ENCODE measurements at places on chromosomes 12 and 14.

DNA sequence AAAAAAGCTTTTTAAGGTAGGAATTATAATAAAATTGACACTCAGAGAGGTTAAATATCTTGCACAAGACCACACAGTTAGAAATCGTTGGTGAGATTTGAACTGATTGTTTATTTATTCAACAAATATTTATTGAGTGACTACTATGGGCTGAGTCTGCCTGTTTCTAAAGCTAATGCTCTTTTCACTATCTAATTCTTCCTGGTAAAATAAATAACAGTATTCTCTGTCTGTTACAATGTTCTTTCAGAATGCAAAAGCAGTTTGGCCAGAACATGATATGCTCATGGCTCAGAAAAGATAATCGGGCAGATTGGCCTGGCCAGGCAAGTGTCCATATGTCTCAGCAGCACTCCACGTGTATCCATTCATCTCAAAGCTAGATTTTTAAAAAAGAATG lies 82.0 kb downstream of the BTG1 start:
- no peak for DNase-seq

GRCh38 chr12:124898923-124899294 lies 15.5 kb downstream of the UBC start:
- DNase-seq: no peak

GRCh38 chr14:27587103-27587502 lies 989.3 kb upstream of the NOVA1 start:
- no peak for DNase-seq

- no peak for DNase-seq
These were observed 60.8 kb downstream of the SAMD4A start for GRCh38 chr14:54627540-54628363.

GRCh38 chr14:65774041-65774440 lies 361.5 kb downstream of the FUT8 start:
- no peak for DNase-seq

GRCh38 chr14:74647061-74647677 lies 35.1 kb upstream of the LTBP2 start:
- no peak for DNase-seq

DNA sequence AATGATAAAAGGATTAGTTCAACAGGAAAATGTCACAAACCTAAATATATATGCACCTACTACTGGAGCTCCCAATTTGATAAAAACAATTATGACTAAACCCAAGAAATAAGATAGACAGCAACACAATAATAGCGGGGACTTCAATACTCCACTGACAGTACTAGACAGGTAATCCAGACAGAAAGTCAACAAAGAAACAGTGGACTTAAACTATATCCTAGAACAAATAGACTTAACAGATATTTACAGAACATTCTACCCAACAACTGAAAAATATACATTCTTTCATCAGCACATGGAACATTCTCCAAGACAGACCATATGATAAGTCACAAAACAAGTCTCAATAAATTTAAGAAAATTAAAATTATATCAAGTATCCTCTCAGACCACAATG lies 28.0 kb upstream of the LGR5 start:
- no peak for DNase-seq

DNA sequence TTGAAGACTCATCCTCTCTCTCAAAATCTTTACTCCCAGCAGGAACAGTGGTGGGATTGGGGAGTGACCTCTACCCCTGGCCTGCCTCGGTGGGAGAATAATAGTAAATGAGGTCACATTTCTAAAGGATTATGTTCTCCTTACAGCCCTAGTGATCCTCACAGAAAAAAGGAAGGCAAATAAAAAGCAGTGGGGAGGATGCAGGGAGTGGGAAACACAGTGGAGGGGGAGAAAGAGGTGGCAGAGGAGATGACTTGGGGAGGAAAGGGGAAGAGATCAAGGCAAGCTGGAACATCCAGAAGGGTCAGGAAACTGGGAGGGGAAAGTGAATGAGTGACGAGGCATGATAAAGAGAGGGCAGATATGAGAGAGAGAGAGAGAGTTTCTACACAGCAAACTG lies 8.3 kb upstream of the SYNDIG1L start:
- no peak for DNase-seq

- DNase-seq: no peak
These were observed 115.5 kb downstream of the SLC2A13 start for GRCh38 chr12:39990122-39991101.

DNA sequence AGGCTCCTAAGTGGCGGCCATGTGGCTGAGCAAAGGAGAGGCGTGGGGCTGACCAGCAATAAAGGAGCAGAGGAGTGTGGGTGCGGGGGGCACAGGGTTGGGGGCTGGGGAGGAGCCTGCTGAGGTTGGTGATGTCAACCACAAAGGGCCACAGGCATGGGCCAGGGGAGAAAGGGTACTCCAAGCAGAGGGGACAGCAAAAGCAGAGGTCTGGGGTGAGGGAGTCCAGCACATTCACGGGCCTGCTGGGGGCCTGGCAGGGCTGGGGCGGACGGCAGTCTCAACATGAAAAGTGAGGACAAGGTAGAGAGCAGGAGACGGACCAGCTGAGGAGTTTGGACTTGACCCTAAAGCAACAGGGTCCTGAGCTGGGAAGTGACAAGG lies 81.7 kb downstream of the CHGA start:
- DNase-seq: no peak

DNA sequence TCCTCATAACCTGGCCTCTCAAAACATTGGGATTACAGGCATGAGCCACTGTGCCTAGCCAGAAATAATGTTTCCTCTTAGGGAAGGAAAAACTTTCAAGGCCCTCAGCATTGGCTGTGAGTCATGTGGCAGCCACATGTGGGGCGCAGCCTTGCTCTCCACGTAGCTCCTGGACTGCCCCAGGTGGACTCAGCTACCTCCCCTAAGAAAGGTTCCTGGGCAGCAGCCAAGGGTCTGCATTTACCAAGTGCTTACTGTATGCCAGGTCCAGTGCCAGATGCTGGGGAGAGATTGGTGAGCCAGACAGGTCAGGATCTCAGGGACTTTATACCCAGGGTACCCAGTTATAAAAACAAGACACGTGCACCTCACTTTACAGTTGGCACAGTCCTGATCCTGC lies 3.7 kb upstream of the TRPV4 start:
- no peak for DNase-seq

- no peak for DNase-seq
These were observed 41.2 kb downstream of the SLC25A21 start for GRCh38 chr14:37131205-37131604.

DNA sequence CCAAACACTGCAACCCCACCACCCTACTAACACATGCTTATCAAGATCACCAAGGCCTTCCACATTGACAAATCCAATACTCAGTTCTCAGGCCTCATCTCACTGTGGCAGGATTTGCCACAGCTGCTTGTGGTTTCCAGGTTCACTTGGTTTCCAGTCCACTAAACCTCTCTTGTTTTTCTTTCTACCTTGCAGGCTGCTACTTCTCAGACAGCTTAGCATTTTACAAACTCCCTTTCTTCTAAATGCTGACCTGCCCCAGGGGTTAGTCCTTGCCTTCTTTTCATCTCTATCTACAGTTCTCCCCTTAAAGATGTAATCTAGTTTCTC lies 84.1 kb downstream of the BCAT1 start:
- DNase-seq: no peak

DNA sequence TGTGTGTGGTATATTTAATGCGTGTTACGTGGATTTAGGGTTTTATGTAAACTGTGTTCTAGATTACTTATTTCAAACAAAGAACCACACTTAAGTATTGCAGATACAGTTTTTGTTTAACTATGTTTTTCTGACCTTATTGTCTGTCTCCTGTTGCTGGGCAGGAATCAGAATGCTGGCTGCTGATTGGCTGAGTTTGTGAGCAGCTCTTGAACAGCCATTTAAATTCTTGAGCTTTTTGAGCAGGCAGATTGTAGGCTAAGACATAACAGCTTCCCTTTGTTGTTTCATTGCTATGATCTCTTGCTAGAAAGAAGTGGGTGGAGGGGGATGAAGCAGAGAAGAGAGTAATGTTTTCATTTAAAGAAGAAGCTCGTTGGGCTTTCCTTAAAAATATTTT lies 52.2 kb downstream of the ATF7IP start:
- DNase-seq: peak; percentile 43

DNA sequence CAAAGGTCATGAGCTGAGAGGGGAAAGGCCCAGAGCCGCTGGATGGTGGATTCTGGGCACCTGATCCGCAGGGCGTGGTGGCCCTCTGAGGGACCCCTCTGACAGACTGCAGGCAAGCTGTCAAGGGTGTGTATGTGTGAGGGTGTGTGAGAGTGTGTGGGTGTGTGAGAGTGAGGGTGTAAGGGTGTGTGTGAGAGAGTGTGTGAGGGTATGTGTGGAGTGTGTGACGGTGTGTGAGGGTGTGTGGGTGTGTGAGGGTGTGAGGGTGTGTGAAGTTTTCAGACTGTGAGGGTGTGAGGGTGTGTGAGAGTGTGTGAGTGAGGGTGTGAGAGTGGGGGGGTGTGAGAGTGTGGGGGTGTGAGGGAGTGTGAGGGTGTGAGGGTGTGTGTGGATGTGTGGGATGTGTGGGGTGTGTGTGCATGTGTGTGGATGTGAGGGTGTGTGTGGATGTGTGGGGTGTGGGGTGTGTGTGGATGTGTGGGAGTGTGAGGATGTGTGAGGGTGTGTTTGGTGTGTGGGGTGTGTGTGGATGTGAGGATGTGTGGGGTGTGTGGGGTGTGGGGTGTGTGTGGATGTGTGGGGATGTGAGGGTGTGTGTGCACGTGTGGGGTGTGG lies 156.7 kb downstream of the TMEM121 start:
- DNase-seq: no peak

- DNase-seq: no peak
These were observed 2.8 kb upstream of the PIWIL1 start for GRCh38 chr12:130334937-130335336.

- no peak for DNase-seq
These were observed 133.8 kb downstream of the BCAT1 start for GRCh38 chr12:24815114-24815423.

DNA sequence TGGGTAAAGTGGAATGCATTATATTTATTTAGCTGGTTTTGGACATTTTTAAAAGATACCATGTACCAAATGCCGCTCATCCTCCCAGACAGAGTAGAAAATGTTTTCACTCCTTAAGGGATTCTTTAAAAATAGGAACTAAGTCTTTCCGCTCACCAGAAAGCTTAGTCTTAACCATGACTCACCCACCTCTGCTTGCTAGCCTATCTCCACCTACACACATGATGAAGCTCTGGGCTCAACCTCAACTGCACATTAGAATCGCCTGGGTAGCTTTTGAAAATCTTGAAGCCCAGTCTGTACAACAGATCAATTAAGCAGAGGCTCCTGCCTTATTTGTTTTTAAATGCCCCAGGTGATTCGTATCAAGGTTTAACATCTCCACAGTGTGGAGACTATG lies 260.5 kb downstream of the NEDD1 start:
- DNase-seq: no peak

DNA sequence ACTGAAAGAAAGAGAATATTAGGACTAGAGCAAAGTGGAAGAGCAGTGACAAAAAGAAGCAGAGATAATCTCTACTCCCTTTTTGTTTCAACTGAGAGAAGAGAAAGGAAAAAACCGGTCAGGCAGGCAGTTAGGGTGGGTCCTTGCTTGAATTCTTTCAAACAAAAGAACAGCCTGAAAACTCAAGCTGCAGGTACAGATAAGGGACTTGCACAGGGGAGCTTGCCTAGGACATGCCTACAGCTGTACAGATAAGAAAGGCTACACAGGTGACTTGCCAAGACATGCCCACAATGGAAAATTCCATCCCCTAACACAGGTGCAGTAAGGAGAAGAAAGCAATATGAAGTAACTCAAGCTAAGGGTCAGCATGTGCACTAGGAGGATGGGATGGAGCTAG lies 532.2 kb upstream of the MIS18BP1 start:
- DNase-seq: no peak

DNA sequence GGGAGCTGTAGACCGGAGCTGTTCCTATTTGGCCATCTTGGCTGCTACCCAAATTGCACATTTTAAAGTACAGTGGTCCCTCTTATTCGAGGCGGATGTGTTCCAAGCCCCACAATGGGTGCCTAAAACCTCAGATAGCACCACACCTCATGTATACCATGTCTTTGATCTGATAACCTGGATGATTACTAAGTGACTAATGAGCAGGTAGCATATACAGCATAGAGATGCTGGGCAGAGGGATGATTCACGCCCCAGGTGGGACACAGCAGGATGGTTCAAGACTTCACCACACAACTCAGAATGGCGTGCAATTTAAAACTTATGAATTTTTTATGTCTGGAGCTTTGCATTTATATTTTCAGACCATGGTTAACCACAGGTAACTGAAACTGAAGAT lies 255.0 kb downstream of the AKAP6 start:
- DNase-seq: no peak

DNA sequence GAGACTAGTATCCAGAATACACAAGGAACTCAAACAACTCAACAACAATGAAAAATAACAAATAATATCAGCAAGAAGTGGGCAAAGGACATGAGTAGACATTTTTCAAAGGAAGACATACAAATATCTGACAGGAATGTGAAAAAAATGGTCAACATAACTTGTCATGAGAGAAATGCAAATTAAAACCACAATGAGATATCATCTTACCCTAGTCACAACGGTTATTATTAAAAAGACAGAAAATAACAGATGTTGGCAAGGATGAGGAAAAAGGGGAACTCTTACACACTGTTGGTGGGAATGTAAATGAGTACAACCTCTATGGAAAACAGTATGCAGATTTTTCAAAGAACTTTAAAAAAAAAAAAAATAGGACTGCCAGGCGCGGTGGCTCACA lies 20.4 kb downstream of the VWF start:
- DNase-seq: no peak

DNA sequence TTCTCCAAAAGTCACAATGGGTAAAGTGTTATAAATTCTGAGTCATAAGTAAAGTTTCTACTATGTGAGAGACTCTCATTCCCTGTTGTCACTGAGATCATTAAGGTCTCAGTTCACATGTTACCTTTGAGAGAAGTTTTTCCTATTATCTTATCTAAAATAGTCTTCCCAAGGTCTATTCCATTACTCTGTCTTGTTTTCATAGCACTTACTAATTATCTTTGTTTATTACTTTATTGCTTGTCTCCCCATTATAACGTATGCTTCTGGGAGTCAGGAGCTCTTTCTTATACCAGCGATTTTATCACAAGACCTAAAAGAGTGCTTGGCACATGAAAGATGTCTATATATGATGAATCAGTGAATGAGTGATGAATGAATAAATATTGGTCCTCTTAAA lies 1001.9 kb downstream of the DIO2 start:
- no peak for DNase-seq

DNA sequence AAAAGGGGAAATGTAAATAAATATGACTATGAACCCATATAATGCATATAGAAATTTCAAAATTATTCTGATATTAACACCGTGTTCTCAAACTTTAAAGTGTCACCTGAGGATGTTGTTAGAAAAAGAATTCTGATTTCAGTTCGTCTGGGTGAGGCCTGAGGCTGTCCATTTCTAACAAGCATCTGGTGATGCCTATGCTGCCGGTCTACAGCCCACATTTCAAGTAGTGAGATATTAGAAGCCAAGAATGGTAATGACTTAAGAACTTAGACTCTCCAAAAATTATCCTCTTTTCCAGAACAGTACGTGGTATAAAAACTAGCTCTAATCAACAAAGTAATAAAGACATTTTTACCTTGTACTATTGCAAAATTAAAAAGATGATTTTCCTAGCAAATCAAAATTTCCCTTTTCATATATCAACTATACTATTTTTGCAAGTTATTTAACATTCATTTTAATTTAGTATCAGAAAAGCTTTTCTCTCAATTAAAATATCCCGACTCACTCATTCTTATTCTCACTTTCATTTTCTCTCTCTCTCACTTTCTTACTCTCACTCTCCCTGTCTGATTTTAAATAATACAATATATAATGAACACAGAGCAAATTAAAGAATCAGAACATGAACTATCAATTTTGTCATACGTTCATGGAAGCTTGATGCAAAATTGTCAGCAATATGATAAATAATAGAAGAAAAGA lies 35.0 kb downstream of the PIK3C2G start:
- no peak for DNase-seq

- DNase-seq: no peak
These were observed 11.3 kb upstream of the GNG2 start for GRCh38 chr14:51849097-51849496.
